NCI-H2107 (cell line): ENCODE measurements at places on chromosomes 13 and 19.

DNA sequence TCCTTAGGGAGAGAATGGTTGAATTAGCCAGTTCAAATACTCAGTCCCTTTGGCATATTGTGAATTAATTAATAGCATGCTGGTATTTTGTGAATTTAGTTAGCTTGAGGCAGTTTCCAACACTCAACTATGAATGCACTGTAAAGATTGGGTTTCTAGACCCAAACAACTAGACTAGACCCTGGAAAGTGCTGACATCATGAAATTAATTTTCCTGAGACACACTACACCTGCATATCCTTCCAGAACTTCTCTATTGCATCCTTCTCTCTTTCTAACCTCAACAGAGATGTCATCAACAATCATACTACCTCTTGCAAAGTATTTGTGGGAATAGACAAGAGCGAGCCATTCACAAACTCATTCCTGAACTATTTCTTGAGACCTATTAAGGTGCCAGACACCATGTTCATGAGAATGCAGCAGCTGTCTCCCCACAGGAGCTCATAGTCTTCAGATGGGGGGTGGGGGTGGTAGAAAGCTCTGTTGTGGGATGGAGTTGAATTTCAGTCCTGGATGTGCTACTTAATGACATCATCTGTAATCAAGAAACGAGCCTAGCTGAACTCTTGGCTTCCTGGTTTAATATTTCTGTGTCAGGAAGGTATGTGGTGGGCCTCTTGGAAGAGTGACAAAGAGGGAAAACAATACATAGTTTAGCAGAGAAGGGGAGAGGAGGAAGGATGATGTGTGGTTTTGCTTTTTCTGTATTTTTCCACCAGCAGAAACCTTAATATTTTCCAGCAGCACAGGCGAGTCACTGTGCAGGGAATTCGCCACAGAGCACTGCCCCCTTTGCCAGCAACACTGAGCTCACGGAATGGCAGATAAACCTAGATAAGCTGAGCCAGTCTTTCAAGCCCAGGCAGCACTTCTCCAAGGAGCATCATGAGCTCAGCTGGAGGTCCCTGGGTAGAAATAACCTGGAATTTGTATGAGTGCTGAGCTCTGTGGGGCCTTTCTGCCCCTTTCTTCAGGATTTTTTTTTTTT, 53.1 kb upstream of the CYSLTR2 start:
- DNase-seq, result no peak

DNA sequence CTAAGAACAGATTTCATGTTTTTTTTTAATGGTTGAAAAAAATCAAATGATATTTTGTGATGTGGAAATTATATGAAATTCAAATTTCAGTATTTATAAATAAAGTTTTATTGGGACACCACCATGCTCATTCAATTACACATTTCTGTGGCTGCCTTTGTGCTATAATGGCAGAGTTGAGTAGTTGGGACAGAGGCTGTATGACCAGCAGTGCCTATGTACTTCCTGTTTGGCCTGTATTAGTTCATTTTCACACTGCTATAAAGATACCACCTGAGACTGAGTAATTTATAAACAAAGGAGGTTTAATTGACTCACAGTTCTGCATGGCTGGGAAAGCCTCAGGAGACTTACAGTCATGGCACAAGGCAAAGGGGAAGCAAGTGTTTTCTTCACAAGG, 33.6 kb downstream of the AKAP11 start:
- no peak for DNase-seq

DNA sequence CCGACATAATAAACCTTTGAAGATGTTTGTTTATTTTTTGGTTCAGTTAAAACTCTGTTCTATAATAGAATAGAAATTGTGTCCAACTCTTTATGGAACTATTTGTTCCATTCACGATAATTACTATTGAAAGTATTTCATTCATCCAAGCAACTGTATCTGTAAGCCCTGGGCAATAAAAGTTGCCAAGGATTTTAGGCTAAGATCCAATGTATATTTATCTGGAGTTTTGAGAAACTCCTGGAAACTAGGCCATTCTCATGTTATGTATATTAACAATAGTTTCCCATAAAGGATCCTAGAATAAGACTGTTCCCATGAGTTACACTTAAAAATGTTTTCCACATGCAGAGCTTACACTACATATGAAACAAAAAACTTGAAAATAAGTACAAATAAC, 261.6 kb downstream of the SLITRK6 start:
- no peak for DNase-seq

GRCh38 chr19:46484656-46485055, 11.0 kb downstream of the PNMA8B start:
- no peak for DNase-seq

GRCh38 chr13:49932066-49932465, 4.1 kb downstream of the SPRYD7 start:
- no peak for DNase-seq
